A673 (cell line): ENCODE measurements at places on chromosomes 6 and 20. TPM values are rescaled to one million over a fixed set of nuclear protein-coding genes. Genes with fewer than 3 reads are reported as not detected.

The PLCB4 gene
- 4.7 and 6.2 TPM in 2 replicates for total RNA-seq

The TSPYL4 gene
- total RNA-seq = 17.2 and 17.7 TPM in 2 replicates

The HLA-A gene
- total RNA-seq = 190 TPM in 2 replicates

The ZNF334 gene
- total RNA-seq = 4.4 and 4.5 TPM in 2 replicates

The C20orf144 gene
- 0.13 and 0.22 TPM in 2 replicates for total RNA-seq

The SLC22A2 gene
- total RNA-seq = not detected in 2 replicates

The ARFGAP1 gene
- total RNA-seq = 90.4 and 101 TPM in 2 replicates

The KCNK15 gene
- total RNA-seq = not detected in 2 replicates

The TSHZ2 gene
- total RNA-seq = 4.1 and 7.3 TPM in 2 replicates

The GSTA2 gene
- total RNA-seq = not detected in 2 replicates

The TINAG gene
- total RNA-seq = not detected in 2 replicates

The TNFAIP3 gene
- 6.2 and 12.7 TPM in 2 replicates for total RNA-seq

DNA sequence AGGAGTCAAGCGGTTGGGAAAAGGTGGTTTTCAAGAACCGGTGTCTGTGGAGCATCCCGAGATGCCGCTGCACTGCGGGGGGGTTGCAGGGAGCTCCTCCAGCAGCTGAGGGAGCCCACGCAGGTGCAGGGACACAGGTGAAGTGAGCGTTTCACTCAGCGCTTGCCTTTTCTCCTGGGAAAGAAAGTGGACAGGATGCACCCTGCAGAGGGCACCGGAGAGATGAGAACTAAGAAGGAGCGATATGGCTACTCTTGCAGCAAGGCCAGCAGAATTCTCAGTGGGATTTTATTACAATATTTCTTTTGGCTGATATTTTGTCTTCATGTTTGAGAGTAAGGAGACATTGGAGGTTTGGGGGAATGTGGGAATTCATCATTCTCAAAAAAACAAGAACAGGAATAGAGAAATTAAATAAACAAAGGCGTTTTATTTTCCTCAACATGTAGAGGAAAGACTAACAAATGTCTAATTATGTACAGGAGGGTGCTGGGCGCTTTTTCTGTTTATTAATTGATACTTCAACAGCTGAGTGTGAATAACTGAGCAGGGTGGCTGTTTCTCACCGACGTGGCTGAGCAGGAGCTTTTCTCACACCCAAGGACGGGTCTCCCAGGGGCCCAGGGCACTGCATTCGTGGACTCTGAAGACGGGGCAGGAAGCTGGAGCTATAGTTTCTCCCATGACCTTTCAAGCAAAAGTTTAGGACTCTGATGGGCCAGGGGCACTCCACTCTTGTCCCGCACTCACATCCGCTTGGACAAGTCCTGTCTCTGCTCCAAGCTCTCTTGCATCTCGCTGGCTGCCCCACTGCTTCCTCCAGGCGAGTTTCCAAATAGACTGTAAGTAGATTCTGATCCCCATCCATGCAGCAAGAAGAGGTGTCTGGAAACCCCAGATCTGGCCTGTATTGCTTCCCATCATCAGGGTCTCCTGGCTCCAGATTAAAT lies 176.1 kb downstream of the SMOC2 start:
- DNase-seq = no peak
- no peaks in the 10 kb centered on the region for H3K36me3 ChIP-seq
- no peak overlapping the region for H3K27ac ChIP-seq

GRCh38 chr20:20608041-20608440 lies 104.4 kb downstream of the RALGAPA2 start:
- H3K27ac ChIP-seq = no peak overlapping the region
- no peaks in the 10 kb centered on the region for H3K36me3 ChIP-seq
- DNase-seq = no peak
- no peaks in the 10 kb centered on the region for H3K4me1 ChIP-seq
- no peaks in the 10 kb centered on the region for H3K27me3 ChIP-seq
- no peak overlapping the region for H3K4me3 ChIP-seq

- no peaks in the 10 kb centered on the region for H3K36me3 ChIP-seq
- H3K4me3 ChIP-seq = no peak overlapping the region
- no peaks in the 10 kb centered on the region for H3K4me1 ChIP-seq
- H3K27ac ChIP-seq = no peak overlapping the region
- DNase-seq = no peak
Observed at GRCh38 chr6:154111025-154111424, 72.0 kb downstream of the OPRM1 start.

- no peaks in the 10 kb centered on the region for H3K4me1 ChIP-seq
- no peak overlapping the region for H3K27ac ChIP-seq
- no peaks in the 10 kb centered on the region for H3K36me3 ChIP-seq
- DNase-seq = no peak
Observed at GRCh38 chr6:20835315-20836010, 301.2 kb downstream of the CDKAL1 start.

DNA sequence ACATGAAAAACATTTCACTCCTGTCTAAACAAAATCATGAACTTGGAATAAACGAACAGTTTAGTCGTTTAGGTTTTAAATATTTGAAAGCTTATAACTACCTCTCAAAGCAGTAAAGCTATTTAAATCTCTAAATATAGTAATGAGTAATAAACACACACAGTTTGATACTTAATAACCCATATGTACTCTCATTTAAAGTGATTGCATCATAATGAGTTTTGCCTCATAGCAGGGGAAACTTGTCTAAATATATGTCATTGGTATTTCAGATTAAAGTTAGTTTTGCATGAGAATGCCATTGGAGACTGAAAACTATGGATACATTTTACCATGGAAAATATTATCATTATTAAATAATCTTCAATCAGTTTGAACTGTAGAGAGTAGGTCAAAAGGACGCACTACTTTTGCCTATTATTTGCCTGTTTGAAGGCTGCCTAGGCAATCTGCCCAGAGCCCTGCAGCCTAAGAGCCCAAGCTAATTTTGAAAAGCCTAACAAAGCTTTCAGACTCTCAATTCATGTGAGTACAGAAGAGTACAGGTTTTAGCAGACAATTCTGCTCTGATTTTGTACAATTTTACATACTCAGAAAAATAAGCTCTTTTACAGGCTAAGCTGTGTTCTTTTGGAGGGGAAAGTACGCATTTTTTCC lies 632.8 kb downstream of the HACE1 start:
- no peak for DNase-seq
- H3K4me1 ChIP-seq = peaks cover 5% of the 10 kb centered on the region
- H3K36me3 ChIP-seq = no peaks in the 10 kb centered on the region
- no peaks in the 10 kb centered on the region for H3K27me3 ChIP-seq

DNA sequence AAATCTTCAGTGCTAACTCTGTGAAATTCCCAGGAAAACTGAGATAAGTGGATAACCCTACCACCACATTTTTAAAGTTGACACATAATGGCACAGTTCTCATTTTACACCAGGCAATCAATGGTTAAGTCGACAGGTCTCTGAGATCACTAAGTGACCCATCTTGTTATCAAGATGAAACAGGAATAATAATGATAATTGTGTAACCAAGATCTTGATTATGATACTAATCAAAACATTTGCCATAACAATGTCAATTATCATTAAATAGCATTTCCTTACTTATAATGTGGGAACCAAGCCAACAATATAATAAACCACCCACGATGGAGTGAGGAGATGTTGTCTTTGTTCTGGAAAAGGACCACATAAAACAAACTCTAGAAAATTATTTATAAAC lies 541.6 kb downstream of the TFAP2B start:
- no peaks in the 10 kb centered on the region for H3K27me3 ChIP-seq
- no peaks in the 10 kb centered on the region for H3K36me3 ChIP-seq
- no peaks in the 10 kb centered on the region for H3K4me1 ChIP-seq
- no peak for DNase-seq

DNA sequence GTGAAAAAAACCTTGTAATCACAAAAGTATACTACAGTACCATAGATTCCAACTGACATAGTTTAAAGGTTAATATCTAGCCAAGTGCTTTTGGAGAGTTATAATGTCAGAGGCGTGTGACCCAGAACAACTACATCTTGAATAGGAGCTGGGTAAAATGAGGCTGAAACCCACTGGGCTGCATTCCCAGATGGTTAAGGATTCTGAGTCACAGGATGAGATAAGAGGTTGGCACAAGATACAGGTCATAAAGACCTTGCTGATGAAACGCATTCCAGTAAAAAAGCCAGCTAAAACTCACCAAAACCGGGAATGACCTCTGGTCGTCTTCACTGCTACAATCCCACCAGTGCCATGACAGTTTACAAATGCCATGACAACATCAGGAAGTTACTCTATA lies 22.4 kb upstream of the KIAA0408 start:
- H3K4me1 ChIP-seq = peaks cover 20% of the 10 kb centered on the region
- H3K27me3 ChIP-seq = no peaks in the 10 kb centered on the region
- no peak for DNase-seq
- H3K4me3 ChIP-seq = no peak overlapping the region
- H3K36me3 ChIP-seq = peaks cover 50% of the 10 kb centered on the region

DNA sequence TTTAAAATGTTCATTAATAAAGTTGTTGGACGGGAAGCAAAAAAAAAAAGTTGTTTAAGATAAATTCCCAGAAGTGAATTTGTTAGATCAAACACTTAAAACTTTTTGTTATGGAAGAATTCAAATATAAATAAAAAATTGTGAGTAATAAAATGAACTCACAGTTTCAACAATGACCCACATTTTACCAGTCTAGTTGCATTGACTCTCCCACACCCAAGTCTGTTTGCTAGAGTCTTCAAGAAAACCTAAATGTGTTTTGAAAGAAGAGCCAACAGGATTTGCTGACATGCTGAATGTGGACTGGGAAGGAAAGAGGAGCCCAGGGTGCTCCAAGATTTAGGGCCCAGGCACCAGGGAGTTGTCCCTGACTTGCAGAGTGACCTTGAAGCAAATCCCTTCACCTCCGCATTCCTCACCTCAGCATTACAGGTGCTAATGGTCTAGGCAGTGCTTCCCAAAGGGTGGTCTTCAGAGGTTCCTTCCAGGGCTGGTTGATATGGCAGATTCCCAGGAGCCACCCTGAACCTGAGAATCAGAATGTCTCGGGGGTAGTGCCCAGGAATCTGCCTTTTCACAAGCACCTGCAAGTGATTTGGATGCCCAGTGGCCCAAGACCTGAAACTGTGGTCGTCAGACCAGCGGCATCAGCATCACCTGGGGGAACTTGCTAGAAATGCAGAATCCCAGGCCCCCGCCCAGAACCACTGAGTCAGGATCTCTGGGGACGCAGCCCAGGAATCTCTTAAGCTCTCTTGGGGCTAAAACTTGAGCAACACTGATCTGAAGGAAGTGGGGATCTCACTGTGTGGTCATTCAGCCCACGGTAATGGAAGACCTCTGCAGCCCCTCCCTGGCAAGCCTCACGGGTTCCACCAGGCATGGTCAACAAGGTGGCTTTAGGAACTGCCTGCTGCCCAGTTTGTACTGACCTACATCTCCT lies 31.1 kb downstream of the POFUT1 start:
- H3K36me3 ChIP-seq = peaks cover 15% of the 10 kb centered on the region
- no peaks in the 10 kb centered on the region for H3K27me3 ChIP-seq
- H3K4me1 ChIP-seq = no peaks in the 10 kb centered on the region
- no peak overlapping the region for H3K27ac ChIP-seq

GRCh38 chr20:5222919-5223634 lies 93.7 kb downstream of the PROKR2 start:
- H3K27me3 ChIP-seq = no peaks in the 10 kb centered on the region
- peak; percentile 79 for DNase-seq
- no peaks in the 10 kb centered on the region for H3K4me1 ChIP-seq
- no peak overlapping the region for H3K27ac ChIP-seq
- no peaks in the 10 kb centered on the region for H3K36me3 ChIP-seq

- no peak for DNase-seq
- H3K4me3 ChIP-seq = no peak overlapping the region
- H3K27ac ChIP-seq = no peak overlapping the region
Observed at GRCh38 chr6:43200541-43200940, 18.5 kb downstream of the CUL9 start.

DNA sequence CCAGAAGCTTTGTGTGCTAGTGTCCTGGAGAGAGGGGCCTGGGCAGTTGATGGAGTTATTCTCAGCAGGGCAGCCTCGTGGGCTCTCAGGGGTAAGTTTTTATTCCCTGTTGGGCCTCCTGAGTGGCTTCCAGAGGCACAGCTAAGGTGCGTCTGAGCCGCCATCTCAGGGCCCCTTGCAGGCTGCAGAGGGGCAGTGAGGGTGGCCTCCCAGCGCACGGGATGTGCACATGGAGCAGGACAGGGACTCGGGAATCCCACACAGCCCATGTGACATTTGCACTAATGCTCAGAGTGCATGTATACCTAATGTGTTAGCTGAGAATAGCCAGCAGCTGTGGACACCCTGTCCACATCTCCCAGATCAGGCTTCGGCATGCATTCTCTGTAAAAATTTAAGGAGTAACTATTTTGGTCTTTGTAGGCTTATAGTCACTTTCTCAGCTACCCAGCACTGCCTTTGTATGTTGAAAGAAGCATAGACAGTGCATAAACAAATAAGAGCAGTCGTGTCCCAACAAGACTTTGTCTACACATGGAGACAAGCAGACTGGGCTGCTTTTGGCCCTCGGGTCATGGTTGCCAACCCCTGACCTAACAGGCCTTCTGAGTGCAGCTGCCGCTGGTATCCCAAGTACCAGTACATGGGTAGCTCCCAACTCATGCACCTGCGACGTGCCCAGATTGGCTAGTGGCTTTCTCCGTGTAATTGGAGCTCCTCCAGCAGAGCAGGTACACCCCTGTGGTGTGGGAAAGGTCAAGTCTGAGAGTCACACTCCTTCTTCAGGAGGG lies 18.6 kb upstream of the CST9L start:
- DNase-seq = no peak
- no peaks in the 10 kb centered on the region for H3K27me3 ChIP-seq
- H3K4me1 ChIP-seq = no peaks in the 10 kb centered on the region
- no peak overlapping the region for H3K27ac ChIP-seq

- H3K27ac ChIP-seq = no peak overlapping the region
- H3K36me3 ChIP-seq = no peaks in the 10 kb centered on the region
- peaks cover 23% of the 10 kb centered on the region for H3K4me1 ChIP-seq
- H3K27me3 ChIP-seq = no peaks in the 10 kb centered on the region
- no peak for DNase-seq
Observed at GRCh38 chr6:155419161-155419560, 36.5 kb downstream of the NOX3 start.

DNA sequence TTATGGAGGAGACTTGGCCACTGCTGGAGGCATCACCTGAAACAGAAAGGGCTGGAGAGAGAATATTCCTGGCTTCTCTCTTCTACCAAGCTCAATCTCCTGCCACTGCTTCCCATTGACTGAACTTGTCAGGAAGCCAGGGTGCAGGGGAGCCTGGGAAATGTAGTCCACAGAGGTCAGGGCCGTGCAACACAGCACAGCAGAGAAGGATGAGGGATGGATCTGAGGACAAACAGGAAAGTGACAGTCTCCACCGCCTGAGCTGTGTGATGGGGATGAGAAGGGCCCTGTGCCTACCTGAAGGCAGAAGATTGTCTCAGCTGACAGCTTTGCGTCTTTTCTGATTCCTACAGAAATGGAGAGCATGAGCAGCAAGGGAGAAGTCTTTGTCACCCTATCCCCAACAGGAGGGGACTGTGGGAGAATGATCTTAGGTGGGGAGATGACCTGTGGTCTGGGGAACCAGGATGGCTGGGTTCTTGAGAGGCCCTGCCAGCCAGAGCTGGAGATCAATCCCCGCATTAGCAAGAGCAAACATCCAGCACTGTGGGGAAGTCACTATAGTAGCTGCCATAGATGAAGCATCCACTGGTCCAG lies 114.2 kb downstream of the SNX5 start:
- no peak overlapping the region for H3K27ac ChIP-seq
- H3K4me1 ChIP-seq = no peaks in the 10 kb centered on the region
- no peaks in the 10 kb centered on the region for H3K36me3 ChIP-seq
- H3K27me3 ChIP-seq = no peaks in the 10 kb centered on the region
- H3K4me3 ChIP-seq = no peak overlapping the region
- no peak for DNase-seq

- DNase-seq = no peak
- no peak overlapping the region for H3K4me3 ChIP-seq
- H3K4me1 ChIP-seq = no peaks in the 10 kb centered on the region
- no peak overlapping the region for H3K27ac ChIP-seq
Observed at GRCh38 chr6:155373276-155373675, 59.0 kb upstream of the TFB1M start.
